ENCODE measurements at places on chromosomes 1 and 21. TPM values are rescaled to one million over a fixed set of nuclear protein-coding genes. Genes with fewer than 3 reads are reported as not detected.

GRCh38 chr21:37073417-37074196 is 553 bp downstream of the TTC3 start:
- DNase-seq: peak; percentile 61

- DNase-seq: no peak
Measured at GRCh38 chr1:237701534-237701933, 189.2 kb downstream of the ZP4 start.

GRCh38 chr1:56688522-56689026 is 43.5 kb downstream of the PRKAA2 start:
- DNase-seq: no peak

DNA sequence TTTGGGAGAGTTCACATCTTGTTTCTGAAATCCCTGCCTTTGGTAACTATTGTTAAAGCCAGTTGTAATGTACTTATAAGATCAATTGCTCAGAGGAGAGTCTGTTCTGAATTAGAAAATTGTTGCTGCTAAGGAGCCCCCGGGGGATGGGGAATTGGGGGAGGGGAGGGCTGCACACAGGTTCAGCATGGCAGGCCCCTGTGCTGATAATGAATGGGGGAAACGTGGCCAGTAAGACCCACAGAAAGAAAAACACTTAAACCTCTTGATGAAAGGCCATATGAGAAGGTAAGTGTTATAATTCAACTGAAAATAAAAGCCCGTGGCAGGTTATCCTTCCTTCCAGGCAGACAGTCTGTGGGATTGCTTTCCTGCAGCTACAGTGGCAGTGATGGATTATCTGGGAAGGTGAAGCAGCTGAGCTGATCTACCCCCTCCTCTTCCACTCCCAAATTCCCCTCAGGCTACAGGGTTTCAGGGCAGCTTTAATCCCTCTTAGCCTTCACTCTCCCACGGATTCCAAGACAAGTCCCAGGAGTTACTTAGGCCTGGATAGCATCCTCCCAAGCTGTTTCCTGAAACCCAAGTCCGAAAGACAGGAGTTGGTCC is 398.8 kb downstream of the TBX15 start:
- DNase-seq: no peak

Gene PTPRF
- polyA plus RNA-seq: 67.6 TPM

GRCh38 chr1:19416145-19416544 is 69.2 kb downstream of the CAPZB start:
- DNase-seq: no peak

GRCh38 chr21:31008355-31008754 is 29.9 kb downstream of the KRTAP19-8 start:
- DNase-seq: no peak

DNA sequence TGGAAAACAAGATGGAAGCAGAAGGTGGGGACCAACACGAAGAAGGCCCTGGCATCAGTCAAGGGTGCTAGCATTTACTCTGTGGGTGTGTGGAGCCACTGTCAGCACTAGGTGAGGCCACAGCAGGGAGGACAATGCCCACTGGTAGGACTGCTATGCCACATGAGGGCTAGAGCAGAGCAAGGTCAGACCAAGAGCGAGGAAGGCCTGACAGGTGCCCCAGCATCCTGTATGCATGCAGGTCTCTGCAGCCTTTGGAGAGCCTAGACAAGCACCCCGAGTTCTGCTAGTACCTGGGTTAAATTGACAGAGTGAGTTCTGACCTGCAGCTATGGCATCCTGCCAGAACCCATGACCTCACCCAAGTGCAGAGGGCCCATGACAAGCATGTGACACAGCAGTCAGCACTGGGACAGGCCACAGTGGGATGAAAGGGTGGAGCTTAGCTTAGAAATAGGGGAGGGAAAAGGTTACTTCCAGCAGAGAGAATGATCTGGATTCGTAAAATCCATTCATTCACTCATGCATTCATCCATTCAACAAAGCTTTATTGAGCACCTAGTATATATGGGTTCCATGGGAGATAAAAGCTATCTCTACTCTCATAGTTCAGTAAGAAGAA is 9.0 kb upstream of the CSF1 start:
- no peak for DNase-seq

GRCh38 chr1:41674522-41674921 is 190.0 kb upstream of the EDN2 start:
- DNase-seq: no peak

Gene OR6N1
- not detected for polyA plus RNA-seq

DNA sequence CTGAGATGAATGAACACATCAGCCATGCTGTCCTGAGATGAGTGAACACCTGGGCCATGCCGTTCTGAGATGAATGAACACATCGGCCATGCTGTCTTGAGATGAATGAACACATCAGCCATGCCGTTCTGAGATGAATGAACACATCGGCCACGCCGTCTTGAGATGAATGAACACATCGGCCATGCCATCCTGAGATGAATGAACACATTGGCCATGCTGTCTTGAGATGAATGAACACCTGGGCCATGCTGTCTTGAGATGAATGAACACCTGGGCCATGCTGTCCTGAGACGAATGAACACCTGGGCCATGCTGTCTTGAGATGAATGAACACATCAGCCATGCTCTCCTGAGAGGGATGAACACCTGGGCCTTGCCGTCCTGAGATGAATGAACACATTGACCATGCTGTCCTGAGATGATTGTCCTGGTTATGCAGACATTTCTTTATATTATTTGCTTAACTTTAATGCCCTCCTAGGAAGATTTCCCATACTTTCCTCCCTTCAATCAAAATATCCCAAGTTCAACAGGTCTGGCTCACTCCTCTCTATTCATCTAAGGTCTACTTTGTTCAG is 48.6 kb upstream of the COL6A1 start:
- DNase-seq: no peak

DNA sequence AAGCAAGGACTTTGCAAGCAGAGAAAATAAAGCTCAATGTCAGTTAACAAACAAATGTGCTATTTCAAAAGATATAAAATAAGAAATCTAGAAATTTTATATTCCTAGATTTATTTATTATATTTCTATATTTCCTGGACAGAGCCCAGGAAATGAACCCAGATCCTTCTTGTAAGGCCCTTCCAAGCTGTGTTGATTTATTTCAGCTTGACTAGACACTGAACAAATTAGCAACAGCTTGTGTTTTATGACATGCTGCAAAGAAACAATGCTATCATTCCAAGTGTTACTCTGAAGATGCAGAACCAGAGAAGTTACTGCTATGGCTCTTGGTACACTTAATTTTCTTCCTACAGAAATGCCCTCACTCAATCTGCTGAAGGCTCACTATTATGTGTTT is 6.2 kb downstream of the TGFBR3 start:
- no peak for DNase-seq

Gene UBL4B
- not detected for polyA plus RNA-seq

GRCh38 chr1:52111492-52111891 is 30.4 kb upstream of the ZFYVE9 start:
- no peak for DNase-seq

DNA sequence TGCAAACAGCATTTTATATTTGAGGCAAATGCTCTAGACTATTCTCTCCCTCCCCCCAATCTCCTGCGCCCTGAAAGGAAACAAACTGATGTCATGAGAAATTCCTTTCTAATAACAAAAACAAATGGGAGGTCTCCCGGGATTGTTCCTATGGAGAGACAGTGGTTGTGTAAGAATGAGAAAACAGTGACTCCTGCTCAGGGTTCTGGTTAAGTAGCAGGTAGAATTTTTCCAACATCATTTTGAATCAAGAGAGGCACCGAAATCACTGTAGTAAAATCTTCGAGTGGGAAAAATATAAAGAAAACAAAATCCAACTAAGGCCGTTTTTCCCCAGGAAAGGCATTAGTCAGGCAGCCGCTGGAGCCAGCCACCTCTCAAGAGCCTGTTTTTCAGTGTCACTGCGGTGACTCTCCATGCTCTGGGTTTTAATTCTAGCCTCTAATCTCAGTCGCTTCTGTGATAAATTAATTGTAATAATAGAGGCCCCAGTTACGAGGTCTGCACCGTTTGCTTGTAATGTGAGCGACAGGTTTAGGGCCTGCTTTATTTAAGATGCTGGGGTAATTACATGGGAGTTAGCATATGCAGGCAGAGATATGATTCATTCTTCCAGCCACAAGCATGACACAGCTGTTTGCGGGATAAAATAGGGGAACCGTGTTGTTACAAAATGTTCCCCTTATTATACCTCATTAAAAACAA is 80.3 kb downstream of the RNF220 start:
- no peak for DNase-seq

Gene DSCAM
- polyA plus RNA-seq: not detected

Gene ARTN
- 0.26 TPM for polyA plus RNA-seq

GRCh38 chr1:198238121-198238520 is 81.3 kb downstream of the NEK7 start:
- DNase-seq: no peak

- DNase-seq: no peak
Measured at GRCh38 chr1:180143359-180143758, 11.3 kb upstream of the QSOX1 start.

DNA sequence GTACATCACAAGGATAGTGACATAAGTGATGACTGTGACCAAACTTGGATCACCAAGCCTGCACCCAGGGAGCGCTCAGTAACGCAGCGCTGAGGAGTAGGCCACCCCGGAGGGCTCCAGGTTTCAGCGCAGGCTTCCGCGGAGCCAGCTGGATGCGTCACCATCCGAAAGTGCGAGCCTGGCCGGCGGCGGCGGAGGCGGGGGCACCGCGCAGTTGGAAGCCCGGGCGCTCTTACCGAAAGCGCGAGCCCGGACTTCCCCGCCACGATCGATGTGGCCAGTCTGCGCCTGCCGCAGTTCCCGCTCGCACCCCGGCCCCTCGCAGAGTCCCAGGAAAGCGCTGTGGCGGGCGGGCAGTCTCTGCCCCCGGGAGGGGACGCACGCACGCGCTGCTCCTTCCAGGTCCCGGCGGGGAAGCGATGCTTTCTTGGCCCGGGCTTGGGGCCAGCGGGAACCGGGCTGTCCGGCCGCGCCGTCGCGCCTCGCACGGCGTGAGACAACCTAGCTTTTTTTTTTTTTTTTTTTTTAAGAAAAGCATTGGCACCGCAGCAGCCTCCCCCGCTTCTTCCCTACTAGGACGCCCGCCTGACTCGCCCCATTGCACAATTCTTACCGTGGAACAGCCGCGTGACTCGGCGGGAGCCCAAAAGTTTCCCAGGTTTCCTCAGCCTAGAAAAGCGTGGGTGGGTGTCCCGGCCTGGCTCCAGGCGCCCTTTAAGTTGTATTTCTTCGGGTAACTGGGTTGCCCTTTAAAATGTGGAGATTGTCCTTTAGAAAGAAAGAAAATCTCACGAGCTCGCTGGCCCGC is 36.4 kb upstream of the JAK1 start:
- no peak for DNase-seq

GRCh38 chr1:22780696-22781095 is 70.1 kb downstream of the EPHB2 start:
- DNase-seq: peak; percentile 86

DNA sequence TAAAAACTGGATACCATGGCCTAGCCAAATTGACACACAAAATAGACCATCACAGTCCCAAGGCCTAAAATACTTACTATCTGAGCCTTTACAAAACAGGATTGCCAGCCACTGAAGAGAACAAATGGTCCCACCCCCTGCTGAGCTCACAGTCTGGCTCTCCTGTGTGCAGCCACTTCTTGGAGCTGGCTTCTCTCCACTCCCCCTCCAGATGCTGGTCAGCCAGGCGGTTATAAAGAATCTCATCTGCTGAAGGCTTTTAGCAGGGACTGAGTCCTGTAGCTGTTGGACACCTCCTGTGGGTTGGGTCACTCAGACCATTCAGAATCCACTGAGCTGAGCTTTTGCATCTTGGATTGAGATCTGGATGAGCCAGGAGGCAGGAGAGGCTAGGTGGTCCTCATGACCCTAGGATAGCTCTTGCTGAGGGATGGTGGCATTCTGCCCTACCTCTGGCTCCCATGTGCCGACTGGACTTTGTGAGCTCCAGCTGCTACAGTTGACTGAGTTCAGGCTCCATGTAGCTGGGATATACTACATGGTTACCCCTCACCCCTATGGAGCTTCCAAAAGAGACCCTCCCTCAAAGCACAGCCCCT is 16.1 kb downstream of the OXCT2 start:
- DNase-seq: no peak

DNA sequence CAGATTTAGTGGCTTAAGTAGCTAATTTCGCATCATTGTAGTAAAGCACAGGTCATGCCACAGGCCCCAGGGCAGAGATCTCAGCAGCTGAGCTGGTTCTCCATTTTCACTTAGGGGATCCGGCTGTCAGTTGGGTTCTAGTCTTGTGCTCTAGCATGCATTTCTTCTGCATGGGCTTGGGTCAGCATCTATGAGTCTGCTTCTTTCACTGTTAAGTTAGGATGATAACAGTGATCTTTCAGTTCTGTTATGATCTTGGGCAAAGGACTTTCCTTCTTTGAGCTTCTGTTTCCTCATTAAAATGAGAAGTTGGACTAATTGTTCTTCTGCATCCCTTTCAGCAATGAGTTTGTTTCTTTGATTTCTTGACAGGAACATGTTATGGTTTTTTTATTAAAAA is 123.6 kb upstream of the DNAH14 start:
- no peak for DNase-seq

DNA sequence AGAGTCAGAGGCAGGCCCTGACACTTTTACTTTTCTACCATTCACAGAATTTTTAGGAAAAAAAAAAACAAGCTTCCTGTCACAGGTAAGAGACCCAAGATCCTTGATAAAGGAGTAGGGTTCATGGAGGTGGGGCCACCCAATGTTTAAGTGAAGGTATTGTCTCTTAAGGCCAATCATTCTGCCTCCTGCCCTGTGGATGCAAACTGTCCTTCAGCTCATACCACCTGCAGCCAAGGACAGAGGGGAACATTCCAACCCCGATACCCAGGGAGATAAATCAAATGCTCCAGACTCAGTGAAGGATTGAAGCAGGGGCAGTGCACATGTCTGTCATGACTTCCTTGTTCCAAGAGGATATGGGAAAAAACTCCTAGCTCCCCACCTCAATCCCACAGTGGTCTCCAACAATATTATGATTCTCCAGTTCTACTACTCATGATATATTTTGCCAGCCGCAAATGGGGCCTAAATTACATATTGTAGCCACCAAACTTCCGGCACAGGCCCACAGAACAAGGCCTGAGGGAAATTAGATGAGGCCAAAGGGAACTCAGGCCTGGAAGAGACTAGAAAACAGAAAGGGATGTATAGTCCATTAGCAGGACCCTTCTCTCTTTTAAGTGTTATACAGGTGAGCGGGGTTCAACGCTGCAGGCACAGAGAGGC is 59.5 kb downstream of the TRABD2B start:
- DNase-seq: no peak

GRCh38 chr1:117001254-117001927 is at the start of gene CD101:
TSS of gene CD101 (plus strand) at chr1:117001760. CDS start at chr1:117001818, 58 bp downstream.
- DNase-seq: no peak

Gene SLX9
- polyA plus RNA-seq: 42.9 TPM

GRCh38 chr1:199109160-199109559 is 470.3 kb downstream of the PTPRC start:
- DNase-seq: no peak

- DNase-seq: no peak
Measured at GRCh38 chr1:17135530-17135929, 16.3 kb upstream of the PADI2 start.

GRCh38 chr1:244311784-244312532 is 139.8 kb downstream of the ADSS2 start:
- DNase-seq: no peak

GRCh38 chr1:176696109-176696508 is 233.1 kb downstream of the PAPPA2 start:
- DNase-seq: no peak

All from SK-N-SH (cell line).